ENCODE measurements at places on chromosomes 11 and 22.

DNA sequence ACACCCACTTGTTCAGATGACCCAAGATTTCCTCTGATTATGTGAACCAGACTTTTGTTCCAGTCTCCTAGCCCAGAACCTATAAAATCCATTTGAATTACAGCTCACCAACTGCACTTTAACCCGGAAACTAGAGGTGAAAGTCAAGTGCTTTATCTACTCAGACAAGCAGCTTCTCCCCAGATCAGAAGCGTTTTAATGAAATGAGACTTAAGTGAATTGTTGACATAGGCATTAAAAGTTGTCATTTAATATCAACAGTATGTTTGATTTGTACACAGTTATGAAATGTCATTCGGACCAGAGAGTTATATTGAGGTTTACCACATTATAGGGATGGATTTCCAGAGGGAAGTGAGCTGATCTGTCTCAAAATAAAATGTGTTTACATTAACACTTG is 52.0 kb downstream of the CADM1 start:
- no peak for DNase-seq

DNA sequence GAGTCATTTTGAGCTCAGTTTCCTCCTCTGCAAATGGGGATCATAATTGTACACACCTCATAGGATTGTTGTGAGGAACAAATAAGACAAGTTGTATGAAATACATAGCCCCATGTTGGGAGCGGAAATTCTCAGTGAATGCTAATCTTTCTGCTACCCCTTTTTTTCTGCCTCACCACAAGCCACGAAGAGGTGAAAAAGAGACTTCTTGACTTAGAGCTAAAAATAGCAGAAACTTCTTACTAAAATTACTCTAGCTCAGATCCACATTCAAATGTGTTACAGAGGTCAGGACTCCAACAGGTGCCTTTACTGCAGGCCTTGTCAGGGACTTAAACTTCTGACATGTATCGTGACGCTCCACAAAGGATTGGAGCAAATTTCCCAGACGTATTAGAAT is 128.5 kb downstream of the MIAT start:
- DNase-seq, result no peak

- no peak for DNase-seq
These were observed 96.9 kb downstream of the CCDC34 start for GRCh38 chr11:27266125-27266524.

GRCh38 chr22:17981497-17981896 is 42.9 kb downstream of the MICAL3 start:
- no peak for DNase-seq

- DNase-seq, result no peak
These were observed 485 bp downstream of the KCNJ4 start for GRCh38 chr22:38454353-38455075.

DNA sequence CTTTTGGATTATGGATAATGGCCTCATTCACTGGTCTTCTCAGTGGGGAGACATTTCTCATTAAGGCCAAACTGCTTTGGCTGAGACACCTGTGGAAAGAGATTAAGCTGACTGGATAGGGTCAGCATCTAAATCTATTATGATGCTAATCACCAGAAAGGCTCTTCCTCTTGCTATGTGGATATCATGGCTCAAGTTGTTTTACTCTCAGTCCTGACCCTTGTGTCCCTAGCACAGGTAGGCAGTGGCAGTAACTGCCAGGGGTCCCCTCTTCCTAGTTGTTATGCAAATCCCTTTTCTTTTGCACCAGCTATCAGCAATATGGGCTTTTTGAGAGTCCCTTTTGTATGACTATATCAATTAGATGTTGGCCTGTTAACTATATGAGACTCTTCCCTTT is 335.7 kb upstream of the PLET1 start:
- DNase-seq, result no peak

GRCh38 chr22:46387748-46388147 is 52.2 kb downstream of the TRMU start:
- DNase-seq, result no peak

DNA sequence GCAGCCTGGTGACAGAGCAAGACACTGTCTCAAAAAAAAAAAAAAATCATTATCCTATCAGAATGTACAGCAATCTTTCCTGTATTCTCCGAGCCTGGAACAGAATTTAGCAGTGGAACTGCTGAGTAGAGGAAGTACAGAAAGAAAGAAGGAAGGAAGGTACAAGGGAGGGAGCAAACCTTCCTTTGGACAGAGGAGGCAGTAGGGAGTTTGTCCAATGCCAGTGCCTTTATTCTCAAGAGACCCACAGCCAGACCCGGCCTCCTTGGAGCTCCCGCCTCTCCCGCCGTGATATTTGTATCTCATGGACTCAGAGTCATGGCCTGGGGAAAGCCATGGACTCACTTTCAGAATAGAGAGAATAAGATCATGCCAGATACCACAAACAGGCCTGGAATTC is 37.7 kb upstream of the LRRC55 start:
- DNase-seq, result no peak

DNA sequence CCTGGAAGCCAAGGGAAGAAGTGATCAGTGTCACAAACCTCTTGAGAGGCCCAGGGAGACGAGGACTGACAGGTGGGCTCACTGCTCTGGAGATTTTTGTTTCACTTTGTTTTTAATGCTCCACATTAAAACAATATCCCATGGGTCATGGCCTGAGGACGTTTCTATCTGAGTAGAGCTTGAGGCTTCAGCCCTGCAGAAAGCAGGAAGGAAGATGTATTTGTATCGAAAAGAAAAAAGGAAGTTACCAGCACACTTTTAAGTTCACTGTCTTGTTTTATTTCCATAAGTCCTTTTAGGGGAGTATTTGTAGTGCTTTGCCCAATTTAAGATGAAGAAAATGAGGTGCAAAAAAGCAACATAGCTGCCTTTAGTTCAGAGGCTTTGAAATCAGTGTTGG is 191.1 kb downstream of the GRIK4 start:
- DNase-seq, result no peak

DNA sequence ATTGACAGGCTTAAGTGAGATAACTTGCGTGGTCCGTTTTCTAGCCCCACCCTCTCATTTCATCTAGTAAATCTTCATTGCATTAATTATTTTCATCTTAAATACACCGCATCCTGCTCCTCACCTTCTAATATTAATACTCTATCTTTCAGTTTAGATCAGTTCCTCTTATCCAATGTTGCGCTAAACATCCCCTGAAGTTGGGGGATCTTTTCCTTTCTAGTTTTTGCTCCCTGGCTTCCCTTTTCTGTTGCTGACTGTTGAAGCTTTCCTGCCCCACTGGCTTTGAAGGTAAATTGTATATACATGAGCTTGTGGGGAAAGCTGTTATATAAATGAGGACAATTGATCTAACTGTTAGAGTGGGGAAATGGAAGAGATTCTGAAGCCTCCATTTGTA is 7.2 kb downstream of the CAT start:
- no peak for DNase-seq

DNA sequence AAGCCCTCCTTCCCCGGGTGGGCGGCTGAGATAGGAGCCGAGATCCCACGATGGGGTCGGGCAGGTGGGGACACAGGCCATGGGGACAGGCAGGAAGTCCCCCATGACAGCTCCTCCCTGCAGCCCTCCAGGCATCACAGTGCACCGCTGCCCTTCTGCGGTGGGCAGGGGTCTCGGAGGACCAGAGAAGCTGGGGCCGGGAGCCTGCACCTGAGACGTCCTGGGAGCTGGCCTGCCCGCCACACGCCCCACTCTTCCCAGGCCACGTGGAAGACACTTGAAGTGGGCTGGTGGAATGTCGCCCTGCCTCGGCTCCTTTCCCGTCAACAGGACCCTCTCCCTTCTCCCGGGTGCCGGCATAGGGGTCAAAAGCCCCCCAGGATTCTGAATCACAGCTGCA is 55.4 kb downstream of the ELFN2 start:
- no peak for DNase-seq

- DNase-seq, result no peak
These were observed 4.6 kb downstream of the FRMD8 start for GRCh38 chr11:65390996-65391395.

DNA sequence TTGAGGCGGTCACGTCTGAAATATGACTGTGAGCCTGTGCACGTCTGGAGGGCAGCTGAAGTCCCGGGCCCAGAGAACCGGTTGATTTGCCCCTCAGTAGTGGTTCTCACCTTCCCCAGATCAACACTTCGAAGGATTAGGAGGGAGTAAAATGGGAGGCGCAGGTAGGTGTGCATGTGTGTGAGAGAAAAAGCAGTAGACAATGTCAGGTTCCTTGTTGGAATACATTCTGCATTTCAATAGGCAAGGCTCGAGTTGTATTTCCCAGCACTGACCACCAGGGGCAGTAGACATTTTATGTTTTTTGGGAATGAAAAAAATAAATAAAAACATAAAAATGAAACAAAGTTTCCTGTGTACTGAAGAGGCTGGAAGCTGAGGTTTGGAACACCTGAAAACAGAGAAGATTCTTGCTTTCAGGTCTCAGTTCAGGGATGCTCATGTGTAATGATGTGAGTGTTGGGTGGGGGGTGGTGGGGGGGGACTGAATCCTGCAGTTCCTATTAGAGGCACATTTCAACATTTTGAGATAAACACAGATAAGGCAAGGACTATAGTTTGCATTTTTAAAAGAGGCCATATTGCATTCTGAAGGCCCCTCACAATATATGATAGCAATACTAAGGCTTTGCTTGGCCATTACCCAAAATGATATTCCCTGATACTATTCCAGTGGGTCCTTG is 333.9 kb downstream of the CADM1 start:
- no peak for DNase-seq

GRCh38 chr22:21926728-21927127 is 25.9 kb downstream of the PPM1F start:
- no peak for DNase-seq

- DNase-seq, result no peak
These were observed 79.9 kb downstream of the GRAMD1B start for GRCh38 chr11:123509737-123510578.

GRCh38 chr22:32103658-32104315 is 55.3 kb downstream of the C22orf42 start:
- DNase-seq, result no peak

All from psoas muscle (tissue), 8 donors.